ENCODE measurements at places on chromosomes 2 and 18.

GRCh38 chr2:23248667-23249066 lies 136.3 kb upstream of the KLHL29 start:
- no peak for DNase-seq

DNA sequence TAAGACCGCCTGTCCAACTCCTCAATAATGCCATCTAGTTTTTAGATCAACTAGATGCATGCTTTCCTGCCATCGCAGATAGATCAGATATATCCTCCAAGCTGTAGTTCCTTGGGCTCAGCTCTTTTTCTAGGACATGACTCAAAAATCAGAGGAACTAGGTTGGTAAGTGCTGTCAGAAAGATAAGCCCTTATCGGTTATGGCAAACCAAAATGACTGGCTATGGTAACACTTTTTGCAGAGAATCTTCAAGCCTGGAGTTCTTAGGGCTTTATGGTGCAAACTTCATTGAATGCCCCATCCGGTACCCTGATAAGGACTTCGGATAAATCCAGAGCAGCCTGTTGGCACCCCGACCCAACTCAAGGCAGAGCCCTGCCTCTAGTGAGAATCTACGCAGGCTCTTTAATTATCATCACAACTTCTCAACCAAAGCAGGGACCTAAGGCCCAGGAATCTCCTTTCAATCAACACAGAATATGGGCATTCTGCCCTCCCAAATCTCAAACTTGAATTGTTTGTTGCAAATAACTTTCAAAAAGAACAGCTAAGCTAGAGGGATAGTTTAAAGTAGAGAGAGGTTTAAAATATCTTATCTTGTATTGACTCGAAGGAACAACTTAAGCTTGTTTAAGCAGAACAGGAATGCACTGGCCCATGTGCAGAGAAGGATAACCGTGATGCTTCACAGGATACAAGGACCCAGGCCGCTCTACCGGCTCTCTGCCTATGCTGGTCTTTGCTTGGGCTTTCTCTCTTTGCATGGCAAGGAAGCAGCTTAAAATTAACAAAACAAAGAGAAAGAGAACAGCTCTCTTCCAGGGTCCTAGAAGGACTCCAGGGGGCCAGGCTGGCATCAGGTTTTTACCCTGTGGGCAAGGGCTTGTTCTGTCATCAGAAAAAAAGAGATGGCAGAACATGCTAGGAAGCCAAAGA lies 3.4 kb upstream of the CYP1B1 start:
- DNase-seq = no peak

- DNase-seq = no peak
These were observed 2.0 kb upstream of the ZC3H6 start for GRCh38 chr2:112273349-112273748.

DNA sequence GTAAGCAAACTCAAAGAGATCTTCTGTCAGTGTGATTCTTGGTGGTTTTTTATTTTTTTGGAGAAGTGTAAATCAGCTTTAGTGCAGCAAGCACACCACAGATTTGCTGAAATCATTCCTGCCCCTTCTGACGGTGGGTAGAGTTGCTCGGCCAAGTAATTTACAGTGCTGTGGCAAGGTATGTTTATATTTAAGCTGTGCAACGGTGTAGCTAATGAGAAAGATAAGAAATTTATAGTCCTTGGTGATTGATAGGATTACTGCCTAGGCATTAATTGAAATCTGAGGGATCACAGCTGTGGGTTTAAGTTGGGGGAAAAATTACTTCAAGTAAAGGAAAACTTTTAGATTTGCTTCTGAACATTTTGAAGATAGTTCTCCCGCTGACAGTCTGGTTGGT lies 286.6 kb downstream of the AGAP1 start:
- DNase-seq = no peak

- DNase-seq = no peak
These were observed 273.1 kb upstream of the FANCL start for GRCh38 chr2:58514252-58514651.

DNA sequence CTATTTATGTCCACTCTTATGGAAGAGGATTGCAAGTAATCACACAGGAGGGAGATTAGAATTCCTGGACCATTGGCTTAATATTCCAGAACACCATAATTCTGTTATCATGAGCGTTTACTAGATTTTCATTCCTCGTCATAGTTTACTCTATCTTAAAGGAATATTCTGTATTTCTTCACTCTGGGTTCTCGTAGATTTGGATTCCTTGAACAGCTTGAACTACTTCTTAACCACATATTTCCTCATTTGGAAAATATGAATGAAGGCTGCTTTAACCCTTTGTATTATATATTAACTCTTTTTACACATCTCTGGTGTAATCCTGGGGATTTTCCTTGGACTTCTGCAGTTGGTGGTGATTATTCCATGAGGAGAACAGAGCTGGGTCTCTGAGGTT lies 46.3 kb upstream of the CCBE1 start:
- no peak for DNase-seq

Measured in activated gamma-delta T cell treated with Interleukin-2 at 50 U/mL for 16 hours (primary cell).